Stimulated activated CD4-positive, alpha-beta T cell treated with anti-CD3 and anti-CD28 coated beads, Interleukin-2, amount 100 ng/mL, for 4 hours (primary cell): ENCODE measurements at places on chromosomes 12 and 14.

DNA sequence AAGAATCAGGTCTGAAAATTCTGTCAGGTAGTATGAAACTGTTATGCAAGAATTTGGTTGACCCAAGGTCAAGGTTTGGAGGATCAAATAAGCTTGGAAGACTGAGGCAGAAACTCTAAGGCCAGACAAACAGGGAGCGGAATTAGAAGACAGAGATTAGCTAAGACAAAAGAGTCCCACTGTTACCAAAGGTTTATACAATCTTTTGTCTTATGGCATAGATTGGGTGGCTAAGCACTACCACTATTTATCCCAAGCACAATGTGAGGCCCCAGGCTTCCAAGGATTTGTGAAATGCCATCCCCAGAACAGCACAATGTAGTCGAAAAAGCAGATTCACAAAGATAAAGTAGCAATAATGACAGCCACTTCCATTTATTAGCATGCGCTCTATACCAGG lies 311.2 kb downstream of the SEC23A start:
- no peak for DNase-seq

- DNase-seq = no peak
Observed at GRCh38 chr12:21627924-21628323, 23.3 kb upstream of the GYS2 start.

GRCh38 chr12:40241741-40242140 lies 16.9 kb downstream of the LRRK2 start:
- DNase-seq = no peak

DNA sequence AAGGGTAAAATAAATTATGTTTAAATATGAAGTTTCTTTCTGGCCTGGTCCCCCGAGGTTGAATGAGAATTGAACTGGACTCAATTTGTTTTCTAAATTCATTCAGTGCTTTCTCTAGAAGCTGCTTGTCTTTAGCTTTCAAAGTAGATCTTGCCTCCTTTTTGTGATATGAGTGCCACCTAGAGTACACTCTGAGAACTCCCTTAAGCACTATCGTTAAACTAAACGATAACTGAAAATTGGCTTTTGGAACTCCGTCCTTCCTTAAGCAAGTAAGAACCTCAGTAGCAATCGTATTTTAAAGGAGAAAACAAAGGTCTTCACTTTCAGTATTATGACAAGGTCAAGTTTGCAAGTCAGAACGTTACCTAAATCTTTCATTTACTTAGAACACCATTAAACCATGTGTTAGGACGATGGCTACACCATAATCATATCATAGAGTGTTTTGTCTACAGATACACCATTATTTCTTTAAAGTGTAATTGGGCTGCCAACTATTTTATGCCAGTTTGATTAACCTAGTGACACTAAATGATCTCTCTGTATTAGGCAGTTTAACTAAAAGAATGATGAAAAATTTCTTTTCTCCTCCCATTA lies 364.8 kb downstream of the SNAPC1 start:
- no peak for DNase-seq

- DNase-seq = no peak
Observed at GRCh38 chr12:43912859-43913258, 77.0 kb downstream of the TMEM117 start.

DNA sequence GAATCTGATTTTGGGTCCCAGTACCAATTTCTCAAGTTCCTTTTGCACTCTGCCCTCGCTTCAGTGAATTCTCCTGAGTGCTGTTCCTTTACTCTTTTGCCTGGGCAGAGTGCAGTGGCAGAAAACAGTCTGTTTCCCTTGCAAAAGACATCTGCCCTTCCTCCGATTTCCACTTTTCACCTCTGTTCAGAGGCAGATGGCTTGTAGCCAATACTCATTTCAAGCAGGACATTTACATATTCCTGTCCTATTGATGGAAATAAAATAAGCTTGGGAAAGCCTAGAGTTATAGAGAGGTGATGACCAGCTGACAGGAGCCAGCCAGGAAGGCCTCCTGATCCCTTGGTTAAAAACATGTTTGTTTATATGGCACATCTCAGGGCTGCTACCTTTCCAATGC lies 111.0 kb downstream of the SLC8A3 start:
- DNase-seq = no peak

DNA sequence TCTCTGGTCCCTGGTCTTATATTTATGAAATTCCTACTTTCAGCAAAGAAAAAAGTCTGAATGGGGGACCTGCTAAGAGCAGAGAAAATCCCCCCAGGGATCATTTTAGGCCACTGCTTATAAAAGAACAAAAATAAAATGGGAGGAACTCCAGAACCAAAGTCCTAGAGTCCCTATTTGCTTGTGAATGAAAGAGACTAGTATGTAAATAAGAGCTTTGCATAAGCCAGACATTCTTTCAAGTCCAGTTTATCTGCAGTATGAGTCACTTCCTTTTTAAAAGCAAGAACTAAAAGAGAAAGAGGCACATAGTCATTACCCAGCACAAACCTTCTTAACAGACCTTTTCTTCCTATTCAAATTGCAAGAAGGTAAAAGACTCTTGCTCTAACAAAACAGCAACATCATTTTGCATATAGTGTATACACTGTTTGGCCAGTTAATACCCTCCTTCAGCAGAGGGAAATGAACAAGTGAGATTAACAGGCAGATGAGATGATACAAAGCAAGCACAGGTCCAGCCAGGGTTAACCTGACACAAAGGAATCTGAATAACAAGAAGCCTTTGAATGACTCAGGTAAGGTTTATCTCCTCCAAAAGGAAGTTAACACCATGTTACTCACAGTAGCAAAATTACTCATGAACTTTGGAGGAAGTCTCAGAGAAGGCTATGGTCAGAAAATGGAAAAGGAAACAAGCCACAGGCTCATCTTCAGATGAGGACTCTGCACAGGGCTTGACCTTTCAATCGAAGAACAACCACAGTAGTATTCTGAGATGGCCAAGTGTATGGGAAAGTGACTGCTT lies 87.3 kb downstream of the PHLDA1 start:
- no peak for DNase-seq

GRCh38 chr12:89038831-89039512 lies 313.3 kb downstream of the DUSP6 start:
- DNase-seq = no peak

DNA sequence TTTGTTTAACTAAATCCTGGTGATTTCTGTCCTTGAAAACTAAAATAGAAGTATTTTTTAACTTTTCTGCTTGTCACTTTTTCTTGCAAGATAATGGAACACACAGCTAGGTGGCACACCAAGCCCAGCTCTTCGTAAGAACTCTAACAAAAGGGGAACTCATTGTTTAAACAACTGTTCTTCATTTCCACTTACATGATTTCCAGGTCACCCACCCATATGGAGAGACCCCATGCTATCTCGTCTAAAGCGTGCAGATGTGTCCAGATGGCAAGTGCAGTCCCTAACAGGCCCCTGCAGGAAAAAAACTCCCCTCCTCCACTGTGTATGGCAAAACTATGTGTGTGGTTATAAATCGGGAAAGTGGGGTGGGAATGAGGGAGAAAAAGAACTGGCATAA lies 43.3 kb upstream of the NT5DC3 start:
- DNase-seq = peak; percentile 29

- DNase-seq = no peak
Observed at GRCh38 chr14:58749066-58749669, 111.4 kb downstream of the DACT1 start.
